ENCODE measurements at places on chromosomes 1 and 21. TPM values are rescaled to one million over a fixed set of nuclear protein-coding genes. Genes with fewer than 3 reads are reported as not detected.
A peak's percentile ranks its signal among the peaks of the same experiment; 100 is the strongest.

GRCh38 chr1:235058695-235059094 lies 69.9 kb downstream of the TOMM20 start:
- DNase-seq = no peak

DNA sequence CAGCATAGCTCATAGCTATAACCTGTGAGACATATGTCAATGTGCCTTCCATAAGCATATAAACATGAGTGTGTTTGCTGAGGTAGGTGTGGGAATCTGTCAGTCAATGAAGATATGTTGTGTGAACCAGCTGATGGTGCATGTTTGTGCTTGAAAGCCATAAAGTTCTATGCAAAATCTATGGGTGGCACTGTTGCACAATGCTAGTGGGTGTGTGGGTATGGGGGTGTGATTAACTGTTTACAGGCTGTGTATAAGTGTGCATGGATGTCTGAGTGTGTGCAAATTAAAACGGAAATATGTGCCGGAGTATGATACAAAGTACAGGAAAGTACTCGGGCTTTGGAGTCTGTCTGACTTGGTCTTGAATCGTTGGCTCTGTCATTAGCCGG lies 1.0 kb upstream of the ATP2B4 start:
- DNase-seq = no peak

The LAMC2 gene
- total RNA-seq = 1.4 TPM

GRCh38 chr1:25544819-25545218 lies 1.4 kb downstream of the LDLRAP1 start:
- DNase-seq = peak; percentile 69

- DNase-seq = no peak
These were observed 76.4 kb upstream of the DNAH14 start for GRCh38 chr1:224852901-224853568.

DNA sequence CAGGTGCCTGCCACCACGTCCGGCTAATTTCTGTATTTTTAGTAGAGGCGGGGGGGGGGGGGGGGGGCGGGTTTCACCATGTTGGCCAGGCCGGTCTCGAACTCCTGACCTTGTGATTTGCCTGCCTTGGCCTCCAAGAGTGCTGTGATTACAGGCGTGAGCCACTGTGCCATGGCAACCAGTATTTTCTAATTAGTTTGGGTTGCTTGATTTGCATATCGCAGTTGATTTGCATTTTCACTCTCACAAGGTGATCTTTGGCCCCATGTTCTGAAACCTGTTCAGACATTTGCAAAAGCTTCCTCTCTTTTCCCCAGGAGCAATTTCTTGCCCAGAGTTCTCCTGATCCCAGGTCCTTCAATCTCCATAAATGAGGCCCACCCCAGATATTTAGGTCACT lies 1.7 kb downstream of the TOR3A start:
- no peak for DNase-seq

DNA sequence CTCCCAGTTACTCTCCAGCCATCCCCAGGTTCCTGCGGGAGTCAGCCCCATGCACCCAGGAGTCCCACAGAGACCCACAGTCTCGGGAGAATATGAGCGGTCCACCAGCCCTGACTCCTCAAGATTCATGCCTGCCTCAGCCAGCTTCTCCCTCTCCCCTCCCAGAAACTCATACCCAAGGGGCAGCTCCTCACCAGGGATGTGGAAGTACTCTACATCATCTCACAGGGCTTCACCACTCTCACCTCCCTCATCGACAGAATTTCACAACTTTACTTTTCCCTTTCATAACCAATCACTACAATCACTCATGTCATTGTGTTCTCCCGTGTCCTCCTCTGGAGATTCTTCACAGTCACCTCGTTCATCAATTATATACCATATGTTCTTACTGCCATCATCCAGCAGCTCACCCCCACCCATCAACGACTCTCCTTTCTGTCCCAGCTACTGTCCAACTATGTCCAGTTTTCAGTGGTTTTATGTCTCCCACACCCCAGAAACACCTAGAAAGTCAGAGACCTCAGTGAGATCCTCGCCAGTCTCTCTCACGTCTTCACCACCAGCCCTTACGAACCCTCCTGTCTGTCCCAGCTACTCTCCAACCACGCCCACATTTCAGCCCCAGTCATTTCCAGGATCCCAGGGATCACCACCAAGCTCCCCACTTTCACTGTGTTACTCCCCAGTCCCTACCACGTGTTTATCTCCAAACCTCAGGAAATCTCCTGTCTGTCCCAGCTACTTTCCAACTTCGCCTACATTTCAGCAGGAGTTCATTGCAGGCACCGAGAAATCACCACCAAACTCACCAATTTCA lies 1530.1 kb upstream of the TPTE start:
- peak; percentile 37 for DNase-seq

GRCh38 chr1:19885821-19886220 lies 3.6 kb downstream of the OTUD3 start:
- DNase-seq = no peak

The PKP1 gene
- total RNA-seq = not detected

GRCh38 chr1:156387870-156388173 lies 18.8 kb downstream of the RHBG start:
- DNase-seq = no peak

DNA sequence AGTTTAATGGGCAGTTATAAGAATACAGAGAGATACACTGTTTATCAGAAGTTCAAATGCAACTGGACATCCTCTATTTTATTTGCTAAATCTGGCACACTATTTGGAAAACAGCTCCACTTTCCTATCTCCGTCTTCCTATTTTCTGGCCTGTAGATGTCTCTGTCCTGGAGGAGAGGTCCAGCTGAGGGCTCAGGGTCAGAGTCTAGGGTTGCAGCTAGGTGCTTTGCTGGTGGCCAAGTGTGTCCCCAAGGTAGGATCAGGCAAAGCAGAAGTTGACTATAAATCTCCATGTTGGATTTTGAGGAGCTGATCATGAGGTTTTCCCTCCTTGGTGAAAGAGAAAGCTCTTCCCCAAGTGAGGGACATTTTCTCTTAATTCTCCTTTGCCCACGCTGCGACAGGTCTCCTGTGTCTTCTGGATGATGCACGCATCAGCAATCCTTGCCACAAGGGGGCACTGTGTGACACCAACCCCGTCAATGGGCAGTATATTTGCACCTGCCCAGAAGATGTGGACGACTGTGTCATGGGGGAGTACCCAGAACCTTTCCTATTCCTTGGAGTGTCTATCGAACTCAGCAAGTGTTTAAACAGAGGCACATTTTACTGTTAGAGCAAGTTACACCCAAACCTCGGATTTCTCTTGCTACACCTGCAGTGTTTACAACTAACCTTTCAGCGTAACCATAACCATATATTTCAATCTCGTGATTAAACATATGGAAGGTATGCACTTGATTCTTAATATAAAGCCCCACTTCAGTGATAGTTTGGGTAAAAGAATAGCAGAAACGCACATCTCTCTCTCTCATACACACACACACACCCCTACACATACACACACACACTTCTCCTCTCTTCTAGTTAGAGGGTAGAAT lies 10.2 kb downstream of the ADAM30 start:
- peak; percentile 78 for DNase-seq

DNA sequence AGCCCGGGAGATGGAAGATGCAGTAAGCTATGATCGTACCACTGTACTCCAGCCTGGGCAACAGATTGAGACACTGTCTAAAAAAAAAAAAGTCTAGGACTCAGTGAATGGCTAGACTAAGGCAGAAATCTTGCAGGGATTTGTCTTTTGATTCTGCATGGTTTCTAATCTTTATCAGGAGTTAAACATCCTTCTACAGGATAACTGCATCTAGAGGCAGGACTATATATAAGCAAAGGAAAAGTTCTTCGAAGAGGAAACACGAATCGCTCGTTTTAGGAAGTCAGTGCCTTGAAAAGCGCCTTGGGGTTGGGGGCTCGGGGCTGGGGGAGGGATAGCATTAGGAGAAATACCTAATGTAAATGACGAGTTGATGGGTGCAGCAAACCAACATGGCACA lies 602 bp upstream of the UFC1 start:
- no peak for DNase-seq

DNA sequence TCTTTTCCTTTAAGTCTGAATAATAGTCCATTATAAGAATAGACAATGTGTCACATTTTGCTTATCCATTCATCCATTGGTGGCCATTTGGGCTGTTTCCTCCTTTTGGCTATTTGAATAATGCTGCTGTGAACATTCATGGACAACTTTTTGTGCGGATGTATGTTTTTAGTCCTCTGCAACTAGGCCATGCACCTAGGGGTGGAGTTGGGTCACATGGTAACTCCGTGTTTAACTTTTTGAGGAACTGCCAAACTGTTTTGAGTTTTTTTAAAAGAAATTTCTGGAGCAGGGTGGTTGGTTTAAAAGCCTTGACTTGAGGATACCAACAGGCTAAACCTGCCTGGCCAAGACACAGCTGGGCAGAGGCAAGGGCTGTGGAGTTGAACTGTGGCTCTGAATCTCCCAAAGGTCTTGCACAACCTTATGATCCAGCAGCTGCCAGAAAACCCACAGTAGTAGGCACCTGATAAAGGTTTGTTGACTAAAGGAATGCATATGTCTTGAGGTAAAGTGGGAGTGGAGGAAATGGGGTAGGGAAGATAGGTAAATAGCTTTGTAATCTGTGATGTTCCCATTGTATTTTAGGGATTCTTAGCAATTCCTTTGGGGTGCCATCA lies 5.6 kb upstream of the RPTN start:
- no peak for DNase-seq

The PFKFB2 gene
- 29.7 TPM for total RNA-seq

DNA sequence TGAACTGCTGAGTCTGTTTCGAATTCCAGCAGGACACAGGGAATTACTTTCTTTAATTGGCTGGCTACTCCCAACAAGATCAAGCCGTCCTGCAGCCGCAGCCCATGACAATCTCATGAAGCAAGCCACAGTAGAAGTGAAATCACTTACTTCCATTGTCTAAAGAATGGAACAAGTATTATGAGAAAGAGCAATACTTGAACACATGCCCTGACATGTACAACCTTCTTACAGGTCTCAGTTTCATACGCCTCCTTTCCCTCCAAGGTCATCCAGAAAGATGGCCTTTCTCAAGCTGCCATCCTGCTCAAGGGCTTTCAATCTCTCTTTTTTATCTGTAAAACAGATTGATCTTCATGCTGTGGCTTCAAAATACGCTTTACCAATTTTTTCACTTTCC lies 85.1 kb downstream of the PCSK9 start:
- DNase-seq = no peak

DNA sequence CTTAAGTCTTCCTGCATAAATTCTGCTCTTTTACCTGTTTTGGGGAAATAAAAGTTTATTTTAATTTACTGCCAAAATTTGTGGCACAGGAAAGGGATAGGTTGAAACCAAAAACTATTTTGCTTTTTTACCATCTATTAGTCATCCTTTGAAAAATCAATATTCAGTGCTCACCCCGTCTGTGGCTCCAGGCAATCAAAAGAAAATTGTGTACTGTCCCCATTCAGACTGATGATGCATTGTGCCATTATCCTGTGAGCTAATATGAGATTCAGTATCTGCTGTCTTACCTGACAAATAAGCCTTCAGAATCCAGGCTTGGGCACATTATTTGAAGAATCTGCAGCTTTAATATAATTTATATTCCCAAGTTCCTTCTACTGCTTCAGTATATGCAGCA lies 650.7 kb downstream of the KIF26B start:
- no peak for DNase-seq

The PCP4L1 gene
- 0.51 TPM for total RNA-seq

GRCh38 chr21:45941717-45942546 lies 39.6 kb upstream of the COL6A1 start:
- DNase-seq = no peak

DNA sequence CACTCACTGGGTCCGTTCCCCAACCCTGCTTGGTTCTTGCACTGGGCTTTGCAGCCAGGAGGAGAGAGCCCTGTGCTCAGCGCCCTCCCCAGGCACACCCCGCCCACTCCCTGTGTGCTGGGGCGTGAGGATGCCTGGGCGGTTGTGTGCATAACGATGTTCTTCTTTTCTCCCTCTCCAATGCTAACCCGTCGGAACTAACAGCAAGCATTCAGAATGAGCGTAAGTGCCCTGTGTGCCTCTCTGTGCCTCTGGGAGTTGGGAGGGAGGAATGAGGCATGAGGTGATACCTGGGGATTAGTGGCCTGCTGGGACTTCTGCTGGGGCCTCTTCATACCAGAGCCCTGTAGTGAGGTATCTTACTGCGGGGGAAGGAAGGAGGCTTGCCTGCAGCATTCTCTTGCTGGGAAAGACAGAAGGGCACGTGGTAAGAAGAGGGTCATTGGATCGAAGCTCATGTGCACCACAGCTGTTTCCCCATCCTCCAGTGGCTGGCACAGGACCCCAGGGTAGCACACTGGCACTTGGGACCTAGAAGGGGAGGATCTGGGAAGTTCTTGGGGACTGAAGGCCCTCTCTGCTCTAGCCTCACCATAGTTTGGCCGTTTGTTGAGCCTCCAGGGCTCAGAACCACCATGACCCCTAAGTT lies 79.8 kb downstream of the NFASC start:
- no peak for DNase-seq

Data from right cardiac atrium (tissue), 5 donors.